ENCODE measurements at places on chromosomes 12 and 14.
A peak's percentile ranks its signal among the peaks of the same experiment; 100 is the strongest.

DNA sequence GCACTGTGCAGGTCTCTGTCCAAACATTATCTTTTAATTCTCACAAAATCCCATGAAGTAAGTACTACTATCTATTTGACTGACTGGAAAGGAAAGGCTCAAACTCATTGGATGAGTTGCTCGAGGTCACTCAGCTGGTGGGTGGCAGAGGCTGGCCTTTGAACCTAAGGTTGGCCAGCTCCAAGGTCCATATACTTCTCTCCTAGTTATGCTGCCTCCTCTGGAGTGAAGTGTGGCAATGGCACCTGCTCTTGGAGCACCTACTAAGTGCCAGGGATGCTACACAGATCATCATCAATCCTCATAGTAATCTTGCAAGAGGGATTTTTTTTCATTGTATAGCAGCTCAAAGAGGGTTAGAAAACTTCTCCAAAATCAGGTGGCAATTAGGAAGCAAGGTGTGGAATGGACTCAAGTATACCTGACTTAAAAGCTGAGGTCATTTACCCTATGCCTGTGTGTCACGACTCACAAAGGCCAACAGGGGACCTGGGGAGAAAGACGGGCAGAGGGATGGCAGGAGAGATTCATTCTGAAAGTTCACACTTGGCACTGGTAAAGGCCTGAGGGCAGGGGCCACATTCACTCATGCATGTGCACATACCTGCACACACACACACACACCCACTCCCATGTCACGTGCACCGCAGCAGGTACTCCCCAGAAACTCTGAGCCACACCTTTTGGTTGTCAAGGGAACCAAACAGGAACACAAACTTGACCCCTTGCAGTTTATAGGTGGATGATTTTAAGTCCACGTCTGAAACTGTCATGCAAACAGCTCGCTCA, 146.4 kb downstream of the FOXN3 start:
- no peak for DNase-seq

DNA sequence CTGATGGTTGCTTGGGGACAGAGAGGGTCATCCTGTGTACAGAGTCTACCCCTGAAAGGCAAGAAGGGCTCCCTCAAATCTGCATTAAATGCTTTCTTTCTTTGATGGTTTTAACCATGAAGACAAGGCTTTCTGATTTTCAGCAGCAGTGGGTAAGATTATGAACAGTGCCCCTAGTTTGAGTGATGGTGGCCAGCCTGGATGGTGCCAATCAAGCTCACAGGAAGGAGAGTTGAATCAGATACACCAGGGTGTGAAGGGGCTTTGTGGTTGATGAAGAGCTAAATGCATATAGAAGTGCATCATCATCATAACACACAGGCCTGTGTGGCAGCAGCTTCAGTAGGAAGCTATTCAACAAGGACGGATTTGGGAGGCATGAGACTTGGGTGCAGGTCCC, 5.7 kb downstream of the KRT85 start:
- no peak for DNase-seq

- no peak for DNase-seq
Measured at GRCh38 chr12:93167841-93168492, 209.8 kb upstream of the NUDT4 start.

DNA sequence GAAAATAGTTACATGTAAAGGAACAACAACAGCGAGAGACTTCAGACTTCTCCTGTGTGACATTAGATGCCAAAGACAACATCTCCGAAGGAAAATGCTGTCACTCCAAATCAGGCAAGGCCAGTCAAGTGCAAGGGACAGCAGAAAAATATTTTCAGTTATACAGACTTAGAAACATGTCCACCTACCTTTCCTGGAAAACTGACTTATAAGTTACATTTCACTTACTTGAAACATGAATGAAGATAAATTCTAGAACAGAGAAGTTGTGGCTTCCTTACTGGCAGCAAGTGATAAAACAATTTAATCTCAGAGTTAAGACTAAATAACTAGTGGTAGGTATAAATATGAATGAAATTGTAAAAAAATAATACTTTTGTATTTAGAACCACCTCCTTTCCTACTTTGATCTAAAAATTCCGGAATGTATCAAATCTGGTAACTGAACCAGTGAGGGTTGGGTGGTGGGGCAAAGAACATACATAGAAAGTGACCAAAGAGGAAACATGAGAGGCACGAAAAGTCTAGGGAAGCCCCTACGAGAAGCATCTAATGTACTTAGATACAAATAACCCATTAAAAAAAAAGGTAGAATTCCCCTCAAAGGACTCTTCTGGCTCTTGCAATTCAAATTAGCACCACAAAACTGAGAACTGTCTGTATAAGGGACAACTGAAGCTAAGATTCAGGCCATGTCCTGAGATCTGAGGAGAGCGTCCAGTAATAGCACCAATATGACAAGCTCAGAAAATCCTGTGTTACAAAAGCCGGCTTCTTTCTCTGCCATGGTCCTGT, 21.2 kb downstream of the MTHFD1 start:
- DNase-seq, result no peak

DNA sequence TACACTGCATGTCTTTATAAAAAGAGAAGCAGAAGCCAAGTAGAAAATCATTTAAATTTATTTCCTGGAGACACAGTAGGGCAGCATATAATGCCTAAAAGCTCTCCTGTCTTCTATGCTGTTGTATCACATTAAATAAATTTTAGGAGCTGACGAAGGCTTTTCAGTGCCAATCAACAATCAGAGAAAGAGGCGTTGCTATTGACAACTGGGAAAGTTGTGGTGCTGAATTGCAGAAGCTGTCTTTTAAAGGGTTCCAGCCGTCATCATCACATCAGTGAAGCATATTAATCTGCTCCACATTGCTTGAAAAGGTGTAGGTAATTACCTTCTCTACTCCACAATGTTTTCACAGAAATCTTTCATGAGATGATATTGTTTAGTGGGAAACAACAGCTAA, 103.9 kb downstream of the FSCB start:
- DNase-seq, result no peak

GRCh38 chr12:65663648-65664047, 160.6 kb upstream of the HMGA2 start:
- DNase-seq, result no peak

DNA sequence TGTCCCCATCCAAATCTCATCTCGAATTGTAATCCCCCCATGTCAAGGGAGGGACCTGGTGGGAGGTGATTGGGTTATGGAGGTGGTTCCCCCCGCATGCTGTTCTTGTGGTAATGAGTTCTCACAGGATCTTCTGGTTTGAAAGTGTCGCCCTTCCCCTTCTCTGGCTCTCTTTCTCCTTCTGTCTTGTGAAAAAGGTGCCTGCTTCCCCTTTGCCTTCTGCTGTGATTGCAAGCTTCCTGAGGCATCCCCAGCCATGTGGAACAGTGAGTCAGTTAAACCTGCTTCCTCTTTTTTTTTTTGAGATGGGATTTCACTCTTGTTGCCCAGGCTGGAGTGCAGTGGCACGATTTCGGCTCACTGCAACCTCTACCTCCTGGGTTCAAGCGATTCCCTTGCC, 104.0 kb downstream of the CCDC91 start:
- no peak for DNase-seq

- no peak for DNase-seq
Measured at GRCh38 chr12:129704232-129704830, 199.5 kb downstream of the TMEM132D start.

DNA sequence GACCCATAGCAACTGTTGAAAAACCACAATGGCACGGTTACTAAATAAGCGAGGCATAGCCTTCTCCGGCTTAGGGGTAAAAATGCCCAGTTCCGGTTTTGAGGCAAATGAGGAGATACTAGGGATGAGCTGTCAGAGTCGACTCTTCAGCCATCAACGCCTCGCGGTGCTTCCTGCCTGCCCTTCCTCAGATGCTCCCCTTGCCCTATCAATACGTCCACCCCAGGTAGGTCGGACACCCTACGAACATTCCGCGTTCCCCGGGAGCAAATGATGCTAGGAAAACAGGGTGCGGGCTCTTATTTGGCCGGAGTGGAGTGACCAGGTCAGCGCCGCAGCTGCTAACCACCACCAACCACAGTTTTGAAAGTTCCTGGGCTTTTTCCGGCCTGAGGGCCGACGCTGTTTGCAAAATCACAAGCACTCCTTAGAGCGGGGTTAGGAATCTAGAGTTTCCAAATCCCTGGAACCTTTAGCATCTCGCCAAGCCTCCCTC, 1.2 kb downstream of the SRSF9 start:
- no peak for DNase-seq

GRCh38 chr14:103716091-103716801, 636 bp downstream of the ZFYVE21 start:
- DNase-seq, result no peak

DNA sequence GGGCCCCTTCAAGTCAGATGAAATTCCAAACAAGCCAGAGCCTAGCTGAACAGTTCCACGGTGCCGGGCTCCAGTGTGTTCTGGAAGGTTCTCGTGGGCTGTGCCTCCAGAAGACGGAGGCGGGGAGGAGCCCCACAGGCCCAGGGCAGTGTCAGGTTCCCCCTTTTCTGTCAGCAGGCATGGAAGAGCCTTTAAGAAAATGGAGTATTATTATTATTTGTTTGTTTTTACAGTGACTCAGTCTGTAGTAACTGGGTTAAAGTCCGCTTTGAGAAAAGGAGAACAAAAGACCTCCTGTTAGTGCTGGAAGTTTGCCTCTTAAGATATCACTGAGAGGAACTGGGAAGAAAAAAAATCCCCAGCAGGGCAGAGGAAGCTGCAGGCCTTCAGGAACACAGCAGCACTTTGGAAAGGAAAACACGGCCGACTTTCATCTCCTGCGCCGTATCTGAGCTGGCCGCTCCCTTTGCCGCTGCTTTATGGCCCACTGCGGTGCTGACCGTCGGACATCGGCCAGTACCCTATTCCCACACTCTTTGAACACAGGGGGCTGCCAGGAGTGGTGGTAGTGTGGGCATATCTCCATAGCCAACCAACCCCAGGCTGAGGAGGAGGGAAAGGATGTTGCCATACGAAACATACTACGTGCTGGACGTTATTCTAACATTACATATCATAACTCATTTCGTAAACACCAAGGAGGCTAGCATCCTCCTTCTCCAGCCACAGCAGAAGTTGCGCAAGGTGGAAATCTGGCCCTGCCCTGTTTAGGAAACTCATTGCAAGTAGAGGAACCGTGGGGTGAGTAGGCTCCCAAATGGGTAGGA, 194.0 kb downstream of the ZFP36L1 start:
- DNase-seq, result peak; percentile 21

DNA sequence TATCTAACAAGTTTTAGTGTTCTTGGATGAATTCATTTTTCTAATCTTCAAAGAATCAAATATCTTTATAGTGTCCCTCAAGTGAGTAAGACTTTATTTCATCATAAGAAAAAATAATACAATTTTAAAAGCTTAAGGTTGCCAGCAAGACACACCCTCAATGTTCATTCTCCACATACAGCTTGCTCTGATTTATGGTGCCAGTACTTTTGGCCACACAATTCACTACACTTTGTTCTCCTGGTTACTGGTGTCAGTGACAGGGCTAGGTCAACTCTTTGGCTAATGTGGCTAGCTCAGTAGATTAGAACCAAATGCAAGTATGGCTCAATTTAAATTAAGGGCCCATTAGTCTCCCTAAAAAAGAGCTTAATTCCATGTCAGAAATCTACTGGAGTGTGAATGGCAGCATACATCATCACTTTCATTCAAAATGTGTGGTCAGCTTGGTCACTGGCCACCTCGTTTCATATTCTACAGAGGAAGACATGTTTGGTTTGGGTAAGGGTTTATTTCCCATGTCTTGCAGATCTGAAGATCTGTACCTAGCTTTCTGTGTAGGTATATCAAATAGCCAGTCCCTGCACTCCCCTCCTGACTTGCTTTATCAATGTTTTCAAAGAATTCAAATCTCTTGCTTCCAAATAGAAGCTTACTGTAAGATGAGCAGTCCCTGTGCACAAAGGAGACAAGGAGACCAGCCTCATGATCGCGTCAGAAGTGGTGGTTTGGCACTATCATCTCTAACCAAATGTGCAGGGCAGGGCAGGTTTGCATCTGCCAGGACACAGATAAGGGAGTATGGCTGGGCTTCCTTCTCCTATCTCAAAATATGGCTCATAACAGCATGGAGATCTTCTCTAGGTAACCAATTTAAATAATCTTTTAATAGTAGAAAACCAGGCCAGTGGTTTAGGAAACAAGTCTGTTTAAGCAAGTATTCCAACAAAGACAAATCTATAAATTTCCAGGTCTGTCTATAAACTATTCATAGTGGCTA, 31.3 kb downstream of the HECTD4 start:
- DNase-seq, result no peak

DNA sequence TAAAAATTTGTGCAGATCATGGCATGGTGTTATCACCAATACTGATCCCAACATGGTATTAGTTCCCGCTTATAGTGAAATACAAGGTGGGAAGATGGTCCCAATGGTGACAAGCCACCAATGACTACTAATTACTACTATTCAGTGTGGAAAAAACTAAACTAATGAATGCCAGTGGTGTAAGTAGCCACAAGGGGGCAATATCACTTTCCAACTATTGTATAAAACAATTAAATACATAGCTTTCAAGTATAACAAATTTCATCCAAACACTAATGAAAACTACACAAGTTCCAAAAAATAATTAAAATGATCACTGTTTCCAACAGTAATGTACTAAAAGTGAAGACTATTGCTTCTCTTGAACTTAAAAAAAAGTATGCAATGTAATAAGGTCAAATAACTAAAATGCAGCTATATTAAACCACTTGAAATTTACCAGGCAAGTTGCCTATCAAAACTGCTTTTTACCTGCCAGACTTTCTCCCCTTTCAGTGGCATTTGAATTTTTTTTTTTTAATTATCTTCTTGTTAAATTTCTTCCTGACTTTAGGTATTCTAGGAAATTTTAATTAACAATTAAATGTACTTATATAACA, 58.0 kb downstream of the PAPLN start:
- no peak for DNase-seq

- no peak for DNase-seq
Measured at GRCh38 chr12:46921764-46922133, 96.0 kb upstream of the SLC38A4 start.

GRCh38 chr12:56990648-56991318, 15.6 kb downstream of the ZBTB39 start:
- no peak for DNase-seq

- no peak for DNase-seq
Measured at GRCh38 chr12:20528208-20528607, 159.9 kb downstream of the PDE3A start.

GRCh38 chr12:65878540-65878939, 54.3 kb downstream of the HMGA2 start:
- no peak for DNase-seq

DNA sequence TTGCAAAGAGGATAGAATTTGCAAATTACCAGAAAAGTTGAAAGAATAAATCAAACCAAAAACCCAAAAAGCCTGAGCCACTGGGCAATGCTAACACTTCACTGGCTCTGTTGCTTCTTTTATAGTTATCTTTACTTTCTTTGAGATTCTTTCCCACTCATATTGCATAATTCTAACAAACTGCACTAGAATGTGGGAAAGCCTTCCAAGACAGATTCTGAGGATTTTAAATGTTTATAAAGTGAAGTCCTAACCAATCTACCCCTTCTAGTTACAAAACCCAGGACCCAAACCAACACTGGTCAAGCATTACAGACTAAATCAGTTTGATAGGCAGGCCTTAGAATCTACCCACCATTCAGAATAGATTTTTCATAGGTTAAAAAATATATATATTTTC, 150.9 kb downstream of the MED13L start:
- DNase-seq, result no peak

- DNase-seq, result no peak
Measured at GRCh38 chr14:101232340-101233020, 328.8 kb upstream of the DIO3 start.

- DNase-seq, result no peak
Measured at GRCh38 chr14:97719931-97720330, 922.7 kb downstream of the VRK1 start.

- no peak for DNase-seq
Measured at GRCh38 chr12:108380382-108380781, 41.3 kb upstream of the CMKLR1 start.

Measured in thoracic aorta (tissue), 2 donors.